ENCODE measurements at places on chromosomes 6 and 20.

DNA sequence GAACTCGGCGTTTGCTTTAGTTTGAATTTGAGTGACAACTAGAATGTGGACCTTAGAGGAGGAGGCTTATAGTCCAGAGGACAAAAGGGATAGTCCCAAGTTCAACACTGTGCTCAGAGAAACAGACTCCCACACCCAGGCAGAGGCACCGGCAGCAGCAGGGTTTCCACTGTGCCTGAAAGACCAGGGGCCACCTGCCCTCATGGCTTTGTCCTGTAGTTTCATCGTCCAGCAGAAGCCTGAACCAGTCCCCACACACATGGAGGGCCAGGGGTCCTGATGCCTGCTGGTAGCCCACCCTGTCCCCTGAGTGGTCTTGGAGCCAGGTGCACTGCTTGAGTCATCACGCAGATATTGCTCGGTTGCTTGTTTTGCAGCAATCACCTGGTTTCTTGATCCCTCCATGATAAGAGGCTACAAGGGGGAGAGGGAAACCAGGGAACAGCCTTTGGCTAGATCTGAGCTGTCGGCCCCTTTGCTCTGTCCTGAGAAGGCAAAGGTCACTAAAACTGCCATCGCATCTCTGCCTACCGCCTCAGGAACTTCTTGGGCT lies 7.2 kb upstream of the ACSS1 start:
- peaks cover 8% of the 10 kb centered on the region for H3K4me1 ChIP-seq
- H3K36me3 ChIP-seq = no peaks in the 10 kb centered on the region
- H3K4me3 ChIP-seq = no peak overlapping the region
- no peak for DNase-seq
- no peaks in the 10 kb centered on the region for H3K27me3 ChIP-seq

DNA sequence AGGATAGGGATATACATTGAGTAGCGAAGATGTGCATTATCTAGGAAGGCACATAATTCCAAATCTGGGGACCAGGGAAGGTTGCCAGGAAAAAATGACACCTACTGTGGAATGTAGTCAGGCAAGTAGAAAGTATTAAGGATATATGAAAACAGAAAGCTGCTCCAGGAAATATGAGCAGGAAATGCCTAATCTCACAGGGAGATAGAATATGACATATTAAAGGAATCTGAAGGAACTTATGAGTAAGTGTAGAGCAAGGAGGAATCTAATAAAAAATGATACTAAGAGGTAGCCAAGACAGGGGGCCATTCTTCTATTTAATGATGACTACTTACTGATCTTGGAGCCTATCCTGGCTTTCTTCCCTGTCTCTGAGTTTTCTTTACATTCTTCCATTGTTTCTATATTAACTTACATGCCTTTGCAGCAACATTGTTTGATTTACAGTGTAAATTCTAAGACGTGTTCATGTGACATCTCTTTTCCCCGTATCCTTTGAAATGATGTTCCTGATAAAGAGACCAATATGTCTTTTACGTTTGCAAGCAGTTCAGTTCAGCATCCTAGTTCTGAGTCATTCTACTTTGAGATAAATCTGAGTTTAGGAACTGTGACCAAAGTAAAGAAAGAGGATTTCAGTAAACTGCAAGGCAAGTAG lies 58.6 kb downstream of the TINAG start:
- no peaks in the 10 kb centered on the region for H3K27me3 ChIP-seq
- no peaks in the 10 kb centered on the region for H3K4me1 ChIP-seq
- H3K36me3 ChIP-seq = no peaks in the 10 kb centered on the region
- H3K4me3 ChIP-seq = no peak overlapping the region
- H3K27ac ChIP-seq = no peak overlapping the region
- no peak for DNase-seq

DNA sequence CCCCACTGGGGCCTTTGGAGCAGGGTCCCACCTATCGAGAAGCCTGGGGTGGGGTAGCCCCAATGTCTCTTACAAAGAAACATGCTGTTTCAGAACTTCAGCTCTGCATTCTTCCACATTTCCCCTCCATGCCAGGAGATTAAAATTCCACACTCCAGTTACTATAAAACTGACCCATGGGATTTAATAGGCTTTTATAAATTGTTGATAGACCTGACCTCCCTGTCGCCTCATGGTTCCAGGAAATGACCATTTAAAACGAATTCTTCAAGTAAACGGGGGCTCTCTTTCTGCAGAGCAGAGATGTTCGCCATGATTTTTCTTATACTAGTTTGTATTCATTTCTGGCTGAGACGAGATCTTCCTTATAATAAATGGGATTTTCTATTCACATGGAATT lies 19.3 kb downstream of the RIN2 start:
- no peak overlapping the region for H3K4me3 ChIP-seq
- H3K27ac ChIP-seq = no peak overlapping the region
- H3K27me3 ChIP-seq = peaks cover 22% of the 10 kb centered on the region
- H3K36me3 ChIP-seq = no peaks in the 10 kb centered on the region
- DNase-seq = no peak

DNA sequence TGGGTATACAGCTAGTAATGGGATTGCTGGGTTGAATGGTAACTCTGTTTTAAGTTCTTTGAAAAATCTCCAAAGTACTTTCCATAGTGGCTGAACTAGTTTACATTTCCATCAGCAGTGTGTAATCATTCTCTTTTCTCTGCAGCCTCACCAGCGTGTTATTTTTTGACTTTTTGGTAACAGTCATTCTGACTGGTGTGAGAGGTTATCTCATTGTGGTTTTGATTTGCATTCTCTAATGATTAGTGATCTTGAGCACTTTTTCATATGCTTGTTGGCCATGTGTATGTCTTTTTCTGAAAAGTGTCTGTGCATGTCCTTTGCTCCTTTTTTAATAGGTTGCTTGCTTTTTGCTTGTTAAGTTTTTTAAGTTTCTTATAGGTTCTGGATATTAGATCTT lies 194.2 kb upstream of the PHACTR1 start:
- no peak overlapping the region for H3K4me3 ChIP-seq
- no peaks in the 10 kb centered on the region for H3K4me1 ChIP-seq
- no peak for DNase-seq
- H3K27ac ChIP-seq = no peak overlapping the region

GRCh38 chr6:21100991-21101390 lies 492.6 kb upstream of the SOX4 start:
- peaks cover 25% of the 10 kb centered on the region for H3K4me1 ChIP-seq
- H3K27ac ChIP-seq = no peak overlapping the region
- no peak overlapping the region for H3K4me3 ChIP-seq

DNA sequence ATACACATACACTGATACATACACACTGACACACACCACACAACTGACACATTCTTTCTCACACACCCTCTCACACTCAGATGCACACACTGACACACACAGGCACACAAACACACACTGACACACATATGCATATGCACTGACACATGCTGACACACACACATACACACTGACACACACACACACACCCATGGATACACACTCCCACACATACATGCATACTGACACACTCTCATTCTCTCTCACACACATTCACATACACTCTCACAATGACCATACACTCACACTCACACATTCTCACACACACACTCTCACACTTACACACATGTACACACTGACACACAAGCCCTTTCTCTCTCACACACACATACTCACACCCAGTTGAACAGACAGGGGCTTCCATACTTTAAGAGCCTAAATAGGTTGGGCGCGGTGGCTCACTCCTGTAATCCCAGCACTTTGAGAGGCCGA lies 236.4 kb downstream of the LRFN2 start:
- no peaks in the 10 kb centered on the region for H3K27me3 ChIP-seq
- no peak overlapping the region for H3K27ac ChIP-seq
- no peaks in the 10 kb centered on the region for H3K4me1 ChIP-seq
- no peak overlapping the region for H3K4me3 ChIP-seq
- no peaks in the 10 kb centered on the region for H3K36me3 ChIP-seq

DNA sequence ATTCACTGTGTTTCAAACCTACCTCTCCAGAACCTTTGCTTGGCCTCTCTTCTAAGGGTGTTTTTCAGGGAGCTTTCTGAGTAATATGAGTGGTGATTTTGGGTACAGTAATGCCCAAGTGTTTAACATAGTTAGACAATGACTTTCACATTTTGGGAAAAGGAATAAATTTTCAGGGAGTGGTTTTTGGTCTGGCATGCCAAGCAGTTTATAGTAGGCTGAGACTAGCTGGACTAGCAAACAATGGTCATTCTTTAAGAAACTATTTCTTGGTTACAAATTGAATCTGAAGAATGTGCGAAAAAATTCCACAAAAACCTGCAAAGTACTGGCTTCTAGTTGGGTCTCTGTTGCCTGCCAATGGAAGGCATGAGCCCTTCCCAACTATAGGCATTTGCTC lies 15.4 kb downstream of the FNDC1 start:
- DNase-seq = no peak
- no peaks in the 10 kb centered on the region for H3K36me3 ChIP-seq
- peaks cover 7% of the 10 kb centered on the region for H3K4me1 ChIP-seq
- H3K27ac ChIP-seq = no peak overlapping the region
- no peak overlapping the region for H3K4me3 ChIP-seq
- H3K27me3 ChIP-seq = peaks cover 48% of the 10 kb centered on the region

DNA sequence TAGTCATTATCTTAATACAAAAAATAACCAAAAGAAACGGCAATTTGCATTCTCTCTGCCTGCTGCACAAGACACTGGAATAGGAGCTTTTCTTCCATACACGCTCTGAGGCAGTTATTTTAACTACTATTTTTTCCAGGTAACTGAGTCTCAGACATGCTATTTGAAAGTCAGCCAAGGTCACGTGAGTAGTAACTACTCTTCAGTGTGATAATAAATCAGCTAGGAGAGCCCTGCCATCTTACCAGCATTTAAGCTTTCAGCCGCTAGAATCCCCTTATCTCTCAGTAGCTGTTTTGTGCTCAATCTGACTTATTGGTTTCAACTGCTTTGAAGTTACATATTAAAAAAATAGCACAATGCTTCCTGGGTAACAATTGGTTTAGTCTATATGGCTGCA lies 84.5 kb downstream of the NRN1 start:
- no peak overlapping the region for H3K27ac ChIP-seq
- H3K27me3 ChIP-seq = peaks cover 37% of the 10 kb centered on the region
- no peaks in the 10 kb centered on the region for H3K4me1 ChIP-seq
- no peaks in the 10 kb centered on the region for H3K36me3 ChIP-seq

DNA sequence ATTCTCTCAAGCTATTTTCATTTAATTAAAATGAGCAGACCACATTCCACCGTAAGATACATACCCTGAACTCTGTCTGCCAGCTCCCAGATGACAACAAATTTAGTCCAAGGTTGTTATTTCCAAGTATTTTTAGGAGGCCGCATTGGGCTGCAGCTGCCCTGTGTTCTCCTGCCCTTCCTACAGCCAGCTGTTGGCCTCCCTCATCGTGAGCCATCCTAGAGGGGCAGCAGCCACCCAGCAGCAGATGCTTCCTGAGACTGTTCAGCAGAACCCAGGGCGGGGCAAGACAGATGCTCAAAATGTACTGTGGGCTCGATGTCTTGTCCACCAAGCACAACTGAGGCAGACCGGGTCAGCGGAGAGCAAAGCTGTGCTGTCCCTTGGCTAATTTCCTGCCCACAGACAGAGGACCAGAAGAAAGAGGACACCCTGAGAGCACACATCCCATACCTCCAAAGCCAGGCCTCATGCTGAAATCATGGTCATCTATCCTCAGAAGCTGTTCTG lies 16.4 kb downstream of the GABRR1 start:
- DNase-seq = no peak
- H3K4me3 ChIP-seq = no peak overlapping the region
- no peaks in the 10 kb centered on the region for H3K4me1 ChIP-seq
- no peak overlapping the region for H3K27ac ChIP-seq
- H3K27me3 ChIP-seq = peaks cover 8% of the 10 kb centered on the region

Measured in central memory CD8-positive, alpha-beta T cell (primary cell).